ENCODE measurements at places on chromosomes 5 and 9.

DNA sequence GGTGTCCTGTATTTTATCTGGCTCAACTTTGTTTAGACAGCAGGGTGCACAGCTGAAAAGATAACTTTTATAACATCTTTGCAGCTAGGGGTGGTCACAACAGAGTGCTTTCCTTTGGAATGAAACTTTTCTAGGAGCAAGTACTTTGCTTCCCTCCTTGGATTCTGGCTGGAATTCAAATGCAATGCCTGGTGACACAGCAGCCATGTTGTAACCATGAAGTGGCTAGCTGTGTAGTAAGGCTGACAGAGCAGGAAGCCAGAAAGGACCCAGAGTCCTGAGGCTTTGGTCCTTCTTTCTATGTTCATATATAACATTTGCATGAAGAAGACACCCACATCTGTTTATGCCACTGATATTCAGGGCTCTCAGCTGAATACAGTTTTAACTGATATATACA, 48.1 kb downstream of the TENT4A start:
- no peak for DNase-seq

DNA sequence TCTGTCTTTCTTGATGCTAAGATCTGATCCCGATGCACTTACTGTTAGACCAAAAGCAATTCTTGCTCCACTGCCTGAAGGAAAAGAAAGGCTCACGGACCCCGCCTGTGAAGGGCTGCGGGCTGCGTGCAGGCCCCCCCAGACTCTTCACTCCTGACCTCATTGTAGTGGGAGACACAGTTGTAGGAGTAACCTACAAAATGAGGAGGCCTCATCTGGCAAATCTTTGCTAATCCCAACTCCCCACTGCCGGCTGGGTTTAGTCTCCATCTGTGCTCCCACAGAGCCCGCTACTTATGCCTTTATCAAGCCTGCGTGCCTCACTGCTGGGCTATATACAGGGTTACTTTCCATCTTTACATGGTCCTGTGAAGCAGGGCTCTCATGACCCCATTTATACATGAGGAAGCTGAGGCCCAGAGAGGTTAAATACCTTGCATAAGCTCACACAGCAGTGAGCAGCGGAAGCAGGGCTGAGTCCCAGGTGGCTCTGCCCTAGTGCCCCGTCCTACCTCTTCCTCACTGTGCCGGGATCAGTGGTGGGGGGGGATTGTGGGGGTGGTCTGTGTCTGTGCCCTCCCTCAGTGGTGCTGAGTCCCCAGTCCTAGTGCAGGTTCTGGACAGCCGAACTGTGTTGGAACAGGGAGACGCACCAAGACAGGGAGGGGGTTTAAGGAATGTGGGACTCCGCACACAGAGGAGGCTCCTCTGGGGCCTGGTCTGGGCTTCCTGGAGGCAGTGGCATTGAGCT, 43.9 kb upstream of the RNF130 start:
- no peak for DNase-seq

- DNase-seq: no peak
Measured at GRCh38 chr5:143316844-143317631, 86.4 kb downstream of the NR3C1 start.

DNA sequence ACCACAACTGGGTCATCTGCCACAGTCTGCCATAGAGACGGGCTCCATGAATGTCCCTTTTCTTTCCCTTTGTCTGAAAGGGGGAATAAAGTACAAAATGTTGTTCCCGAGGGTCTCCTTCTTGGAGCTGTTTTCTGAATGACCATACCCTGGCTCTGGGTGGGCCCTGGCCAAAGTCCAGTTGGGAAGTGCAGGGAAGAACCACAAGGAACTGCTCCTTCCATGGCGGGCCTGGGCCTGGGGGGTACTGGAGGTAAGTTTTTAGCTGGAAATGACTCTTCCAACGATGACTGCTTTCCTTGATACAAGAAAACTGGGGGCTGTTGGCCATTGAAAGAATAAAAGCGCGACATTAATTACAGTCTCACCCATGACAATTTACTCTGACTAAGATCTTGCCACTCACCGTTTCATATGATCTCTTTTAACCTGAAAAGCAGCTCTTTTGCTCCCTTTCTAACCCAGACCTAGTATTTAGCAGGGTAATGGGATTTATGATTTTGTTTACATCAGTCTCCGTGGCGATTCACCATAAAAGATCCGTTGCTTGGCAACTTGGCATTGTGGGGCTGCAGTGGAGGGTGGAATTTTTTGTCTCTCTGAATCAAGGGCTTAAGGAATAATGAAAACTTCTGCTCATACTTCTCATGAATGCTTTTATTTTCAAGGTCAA, 89.2 kb upstream of the PTCH1 start:
- no peak for DNase-seq

DNA sequence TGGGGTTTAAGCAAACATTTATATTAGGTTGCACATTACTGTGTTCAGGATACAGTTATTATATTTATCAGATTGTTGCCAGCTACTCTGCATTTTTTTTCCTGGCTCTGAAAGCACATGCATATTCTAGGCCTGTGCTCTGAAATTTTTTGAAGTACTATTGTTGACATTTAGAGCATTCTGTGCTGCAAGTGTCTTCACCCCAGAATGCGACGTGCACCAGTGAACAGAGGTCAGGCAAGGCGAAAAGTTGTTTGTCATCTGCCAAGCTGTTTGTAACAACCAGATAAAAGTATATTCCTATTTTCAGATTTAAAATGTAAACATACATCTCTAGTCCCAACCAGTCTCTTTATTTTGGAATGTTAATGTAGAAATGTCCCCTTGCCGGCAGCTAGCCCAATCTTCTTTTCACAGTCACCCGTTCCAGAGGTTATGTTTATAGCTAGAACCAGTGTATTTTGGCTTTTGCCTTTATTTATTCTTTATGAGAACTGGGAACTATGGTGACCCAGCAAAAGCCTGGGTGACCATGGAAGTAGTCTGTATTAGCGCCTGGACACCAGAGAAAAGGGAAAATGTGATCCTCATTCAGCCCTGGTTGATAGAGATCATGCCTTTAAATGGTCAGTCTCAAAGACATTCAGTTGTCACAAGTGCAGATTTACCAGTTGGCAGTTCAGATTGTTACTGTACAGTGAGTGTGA, 84.6 kb downstream of the NDUFAF2 start:
- DNase-seq: no peak

DNA sequence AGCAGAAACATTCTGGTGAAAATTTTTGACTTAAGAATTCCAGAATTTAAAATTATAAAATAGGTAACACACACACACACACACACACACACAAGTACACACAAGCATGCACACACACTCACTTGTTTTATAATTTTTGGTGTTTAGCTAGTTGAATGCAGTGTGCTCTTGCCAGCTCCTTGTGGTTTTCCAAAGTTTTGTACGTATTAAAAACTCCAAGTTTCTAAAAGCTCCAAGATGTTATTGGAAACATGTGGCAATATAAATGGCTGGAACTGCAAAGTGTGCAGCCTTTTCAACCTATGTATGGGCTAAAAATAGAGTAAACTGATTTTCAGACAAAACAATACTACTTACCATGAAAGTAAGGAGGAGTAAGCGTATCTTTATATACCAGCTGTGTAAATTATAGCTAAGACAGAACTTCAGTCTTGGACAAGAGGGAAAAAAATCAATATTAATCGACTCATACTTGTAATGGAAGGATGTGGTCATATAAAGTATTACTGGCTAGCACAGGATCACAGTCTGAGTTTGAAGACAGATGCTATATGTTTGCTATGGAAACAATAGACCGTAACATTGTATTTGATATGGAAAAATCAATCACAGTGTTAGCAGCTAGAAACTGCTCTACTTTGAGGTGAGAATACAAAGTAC, 727.1 kb upstream of the GRAMD2B start:
- no peak for DNase-seq

GRCh38 chr5:13987843-13988464, 43.5 kb upstream of the DNAH5 start:
- DNase-seq: no peak

GRCh38 chr9:6759185-6759977, 1.6 kb downstream of the KDM4C start:
- peak; percentile 64 for DNase-seq

GRCh38 chr5:104540448-104540847, 977.9 kb upstream of the NUDT12 start:
- peak; percentile 17 for DNase-seq

- DNase-seq: no peak
Measured at GRCh38 chr9:125977223-125977622, 230.1 kb downstream of the PBX3 start.

DNA sequence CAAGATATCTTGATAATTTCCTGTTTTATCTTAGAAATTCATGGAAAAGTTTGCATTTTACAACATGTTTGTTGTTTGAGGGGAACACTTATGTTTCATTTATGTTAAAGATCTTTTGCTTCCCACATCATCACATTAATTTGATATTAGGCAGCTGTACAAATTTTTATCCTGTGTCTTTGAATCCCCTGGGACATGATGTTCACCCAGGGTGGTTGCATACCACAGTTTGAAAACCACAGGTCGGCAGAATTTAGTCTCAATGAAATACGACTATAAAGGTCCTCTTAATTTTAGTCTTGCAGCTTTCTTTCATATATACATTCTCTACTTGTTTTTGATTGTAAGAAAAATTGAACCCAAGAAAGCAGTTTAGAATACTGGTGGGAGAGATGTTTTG, 3.7 kb downstream of the NAA35 start:
- no peak for DNase-seq

DNA sequence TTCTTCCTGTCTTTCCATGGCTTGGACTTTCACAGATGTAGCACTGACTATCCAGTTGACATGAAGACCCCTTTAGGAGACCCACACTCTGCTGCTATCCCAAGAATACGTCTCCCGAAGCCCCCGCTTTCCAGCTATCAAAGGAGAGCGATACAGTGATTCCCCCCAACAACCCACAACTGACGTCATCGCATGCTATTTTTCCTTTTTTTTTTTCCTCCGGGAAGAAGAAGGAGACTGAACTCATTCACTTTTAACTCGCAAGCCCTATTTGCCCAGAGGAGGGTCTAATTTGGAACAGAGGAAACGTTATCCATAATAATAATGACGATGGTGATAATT, 2.1 kb downstream of the PAPPA start:
- DNase-seq: no peak

GRCh38 chr9:36218011-36218410, 27.3 kb downstream of the CLTA start:
- no peak for DNase-seq

DNA sequence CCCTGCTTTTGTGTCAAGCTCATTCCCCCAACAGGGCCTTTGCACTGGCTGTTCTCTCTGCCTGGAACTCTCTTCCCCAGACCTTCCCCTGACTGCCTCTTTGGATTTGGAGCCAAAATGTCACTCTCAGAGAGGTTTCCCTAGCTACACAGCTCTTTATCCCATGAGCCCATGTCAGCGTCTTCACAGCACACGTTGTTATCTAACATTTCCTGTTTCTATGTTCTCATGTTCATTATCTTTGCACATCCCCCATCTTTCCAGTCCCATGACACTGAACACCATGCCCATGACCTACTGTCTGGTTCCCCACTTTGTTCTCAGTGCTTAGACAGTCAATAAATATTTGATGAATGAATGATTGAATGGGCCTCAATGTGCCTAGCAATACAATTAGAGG, 26.3 kb upstream of the ARSI start:
- no peak for DNase-seq

DNA sequence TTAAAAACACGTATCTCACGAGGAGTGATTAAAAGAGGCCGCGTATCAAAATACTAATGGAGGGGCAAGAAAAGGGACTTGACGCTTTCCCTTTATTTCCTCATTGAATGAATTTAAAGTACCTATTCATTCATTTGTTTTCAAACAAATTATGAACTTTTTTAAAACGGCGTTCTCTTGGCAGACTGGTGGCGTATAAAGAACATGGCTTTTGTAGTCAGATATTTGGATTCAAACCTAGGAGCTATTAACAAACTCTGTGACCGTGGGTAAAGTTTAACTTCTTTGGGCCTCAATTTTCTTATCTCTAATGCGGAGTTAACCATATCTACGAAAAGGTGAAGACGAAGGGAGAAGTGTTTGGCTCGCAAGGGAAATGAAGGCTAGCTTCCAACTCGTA, 876 bp downstream of the CAAP1 start:
- no peak for DNase-seq

DNA sequence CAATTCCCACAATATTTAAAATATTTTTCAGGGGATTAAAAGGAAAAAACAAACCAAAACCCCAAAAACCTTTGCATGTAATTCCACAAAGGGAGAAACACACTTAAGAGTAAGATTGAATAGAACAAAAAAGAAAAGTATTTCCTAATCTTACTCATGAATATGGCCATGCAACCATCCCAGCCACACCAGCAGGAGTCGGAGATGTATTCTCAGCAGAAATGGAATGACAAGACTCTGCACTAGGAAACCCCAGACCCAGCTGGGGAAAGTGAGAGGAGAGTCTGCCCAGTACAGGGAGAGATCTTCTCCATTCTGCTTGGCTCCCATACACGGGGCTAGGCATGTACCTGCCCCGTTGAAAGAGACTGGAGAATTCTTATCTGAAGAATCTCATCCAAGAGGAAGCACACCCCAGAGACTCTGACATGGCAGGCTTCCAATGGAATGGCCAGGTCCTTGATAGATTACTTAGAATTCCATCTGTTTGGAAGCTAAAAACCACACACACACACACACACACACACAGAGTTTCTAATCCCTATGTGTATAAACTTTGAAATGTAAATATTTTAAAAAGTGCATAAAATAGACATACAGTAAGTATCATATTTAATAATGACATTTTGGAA, 118.8 kb downstream of the GADD45G start:
- DNase-seq: no peak

DNA sequence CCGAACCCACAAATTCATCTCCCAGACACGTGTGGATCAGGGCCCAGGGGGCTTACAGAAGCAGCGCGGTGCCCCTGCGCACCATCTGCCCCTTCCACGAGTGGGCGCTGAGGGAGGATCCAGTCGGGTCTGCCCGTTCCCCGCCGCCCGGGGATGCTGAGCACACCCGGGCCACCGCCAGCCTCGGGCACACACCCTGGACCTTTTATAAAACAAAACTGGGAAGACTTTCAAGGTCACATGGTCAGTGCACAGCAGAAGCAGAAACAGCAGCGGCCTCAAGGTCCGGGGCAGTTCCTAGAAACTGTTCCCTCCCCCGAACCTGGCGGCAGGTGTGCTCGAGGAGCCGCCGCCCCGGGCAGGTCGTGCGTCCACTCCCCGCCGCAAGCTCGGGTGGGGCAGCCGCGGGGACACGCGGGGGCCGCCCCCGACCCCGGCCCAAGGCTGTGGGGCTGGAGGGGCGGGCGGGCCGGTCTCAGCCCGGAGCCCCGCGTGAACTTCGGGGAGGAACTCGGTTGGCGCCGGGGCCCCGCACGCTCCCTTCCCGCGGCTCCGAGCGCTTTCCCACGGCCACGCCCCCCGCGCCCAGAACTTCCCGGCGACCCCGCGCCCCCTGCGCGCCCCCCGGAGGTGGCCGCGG, 633 bp upstream of the PPP1R26 start:
- no peak for DNase-seq

DNA sequence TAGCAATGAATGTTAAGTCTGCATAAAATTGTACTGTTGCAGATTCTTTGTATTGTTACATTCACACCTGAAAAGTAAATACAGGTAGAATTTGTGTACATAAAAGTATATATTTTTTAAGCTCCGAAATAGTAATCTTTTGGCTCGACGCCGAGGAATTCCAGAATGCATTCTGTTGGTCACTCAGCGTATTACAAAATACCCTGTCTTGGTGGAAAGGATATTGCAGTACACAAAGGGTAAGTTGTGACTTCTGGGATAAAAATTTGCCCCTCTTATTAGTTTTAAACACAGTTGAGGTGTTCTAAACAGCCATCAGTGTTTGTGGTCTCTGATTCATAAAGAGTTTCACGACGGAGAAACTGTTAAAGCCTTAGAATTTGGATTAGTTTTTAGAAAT, 257.6 kb downstream of the ARHGEF28 start:
- DNase-seq: no peak

GRCh38 chr9:113125386-113126035, 25.3 kb upstream of the SLC31A2 start:
- no peak for DNase-seq
